Anterior cingulate cortex (tissue), 58 donors: ENCODE measurements at places on chromosomes 7 and 10.

GRCh38 chr10:110241841-110242240 is 34.4 kb downstream of the MXI1 start:
- DNase-seq, result no peak

DNA sequence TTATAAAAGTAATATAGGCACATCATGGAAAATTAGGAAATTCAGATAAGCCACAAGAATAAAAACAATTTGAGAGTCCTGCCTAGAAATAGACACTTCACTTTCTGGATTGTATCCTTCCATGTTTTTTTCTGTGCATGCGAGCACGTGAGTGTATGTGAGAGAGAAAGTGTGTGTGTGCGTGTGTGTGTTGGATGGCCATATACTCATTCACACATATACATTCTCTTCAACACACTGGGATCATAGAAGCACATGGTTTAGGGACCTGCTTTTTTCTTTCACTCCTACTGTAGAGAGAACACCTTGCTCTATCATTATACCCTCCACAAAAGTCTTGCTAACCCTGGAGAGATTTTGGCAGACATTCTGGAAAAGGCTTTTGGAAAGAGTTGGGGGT is 7.5 kb downstream of the FFAR4 start:
- no peak for DNase-seq

DNA sequence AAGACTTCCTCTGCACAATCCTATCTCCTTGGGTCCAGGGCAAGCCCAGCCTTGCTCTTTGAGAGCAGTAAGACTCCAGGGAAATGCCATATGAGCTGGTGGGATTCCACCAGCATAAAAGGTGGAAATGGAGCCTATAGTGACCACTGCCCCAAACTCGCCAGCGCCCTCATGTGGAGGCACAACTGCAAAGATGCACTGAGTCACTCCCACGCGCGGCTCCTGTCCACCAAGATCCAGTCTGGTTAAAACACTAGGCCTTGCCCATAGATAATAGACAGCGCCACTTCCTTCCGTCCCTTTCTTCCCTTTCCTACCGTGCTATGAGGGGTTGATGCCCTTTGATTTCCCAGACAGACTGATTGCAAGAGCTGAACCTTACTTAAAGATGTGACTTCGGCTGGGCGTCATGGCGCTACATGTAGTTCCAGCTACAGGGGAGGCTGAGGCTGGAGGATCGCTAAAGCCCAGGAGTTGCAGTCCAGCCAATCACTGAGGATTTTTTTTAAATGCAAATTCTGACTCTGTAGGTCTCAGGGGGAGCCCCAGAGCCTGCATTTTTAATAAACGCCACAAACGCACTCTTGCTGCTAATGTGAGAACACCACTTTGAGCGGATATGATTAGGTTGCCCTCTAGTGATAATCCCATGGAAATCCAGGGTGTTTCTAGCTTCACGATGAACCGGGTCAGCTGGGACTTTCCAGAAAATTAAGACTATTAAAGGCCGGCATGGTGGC is 136.5 kb downstream of the EPC1 start:
- no peak for DNase-seq

GRCh38 chr10:114626841-114627240 is 31.2 kb downstream of the ABLIM1 start:
- DNase-seq, result no peak

DNA sequence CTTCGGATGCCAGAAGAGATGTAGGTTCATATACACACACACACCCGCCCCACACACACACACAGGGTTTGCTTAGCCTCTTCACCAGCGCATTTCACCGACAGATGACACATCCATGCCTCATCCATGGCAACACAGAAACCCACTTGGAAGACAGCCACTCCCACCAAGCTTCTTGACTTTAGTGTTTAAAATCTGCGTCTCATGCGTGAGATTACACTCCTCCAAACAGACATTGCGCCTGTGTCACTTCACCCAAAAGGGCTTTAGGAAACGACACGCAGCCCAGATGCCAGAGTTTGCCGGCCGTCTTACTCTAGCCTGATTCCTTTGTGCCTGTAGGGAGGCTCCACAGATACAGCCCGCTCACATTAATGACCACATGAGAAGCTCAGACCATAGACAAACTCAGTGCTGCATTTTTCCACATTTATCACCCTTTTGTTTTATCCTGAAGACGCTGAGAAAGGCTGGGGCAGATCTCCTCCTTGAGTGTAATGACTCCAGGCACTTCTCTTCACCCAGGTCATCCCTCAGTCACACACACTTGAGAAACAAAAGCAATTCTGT is 73.8 kb downstream of the DIP2C start:
- peak; percentile 50 for DNase-seq

DNA sequence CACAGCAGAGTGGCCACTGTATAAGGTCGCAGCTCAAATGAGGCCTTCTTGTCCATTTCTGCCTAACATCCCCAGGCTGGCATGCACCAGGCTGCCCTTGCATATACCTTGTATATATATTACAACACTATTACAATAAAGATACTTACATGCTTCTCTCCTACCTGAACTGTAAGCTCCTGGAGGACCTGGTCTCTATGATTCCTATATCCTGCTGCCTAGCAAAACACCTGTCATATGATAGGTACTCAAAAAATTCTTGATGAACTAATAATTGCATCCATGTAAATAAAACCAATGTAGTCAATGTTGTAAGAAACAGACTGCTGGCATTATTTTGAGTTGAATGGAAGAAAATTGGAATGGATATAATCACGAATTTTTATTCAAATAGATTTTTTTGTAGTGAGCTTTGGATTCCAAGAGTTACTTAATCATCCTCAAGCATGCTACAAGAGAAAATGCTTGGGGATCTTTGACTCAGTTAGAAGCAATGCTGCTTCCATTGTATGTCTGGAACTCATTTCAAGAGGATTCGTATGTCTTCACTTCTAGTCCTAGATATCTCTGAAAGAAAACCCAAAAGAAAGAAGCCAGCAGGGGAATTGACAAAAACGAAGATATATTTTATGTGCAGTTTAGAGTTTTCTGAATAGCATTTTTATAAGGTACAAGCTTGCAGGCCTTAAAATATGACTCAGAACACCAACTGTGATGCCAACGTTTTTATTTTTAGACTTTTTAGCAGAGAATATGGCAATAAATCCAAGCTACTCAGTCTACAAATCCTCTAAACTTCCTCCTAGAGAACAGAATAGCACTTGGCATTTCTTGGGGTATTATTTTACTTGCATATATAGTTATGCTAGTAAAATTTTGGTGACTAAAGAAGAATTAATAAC is 53.1 kb downstream of the OSBPL3 start:
- no peak for DNase-seq

GRCh38 chr7:150784954-150785353 is 15.2 kb downstream of the TMEM176B start:
- DNase-seq, result no peak

DNA sequence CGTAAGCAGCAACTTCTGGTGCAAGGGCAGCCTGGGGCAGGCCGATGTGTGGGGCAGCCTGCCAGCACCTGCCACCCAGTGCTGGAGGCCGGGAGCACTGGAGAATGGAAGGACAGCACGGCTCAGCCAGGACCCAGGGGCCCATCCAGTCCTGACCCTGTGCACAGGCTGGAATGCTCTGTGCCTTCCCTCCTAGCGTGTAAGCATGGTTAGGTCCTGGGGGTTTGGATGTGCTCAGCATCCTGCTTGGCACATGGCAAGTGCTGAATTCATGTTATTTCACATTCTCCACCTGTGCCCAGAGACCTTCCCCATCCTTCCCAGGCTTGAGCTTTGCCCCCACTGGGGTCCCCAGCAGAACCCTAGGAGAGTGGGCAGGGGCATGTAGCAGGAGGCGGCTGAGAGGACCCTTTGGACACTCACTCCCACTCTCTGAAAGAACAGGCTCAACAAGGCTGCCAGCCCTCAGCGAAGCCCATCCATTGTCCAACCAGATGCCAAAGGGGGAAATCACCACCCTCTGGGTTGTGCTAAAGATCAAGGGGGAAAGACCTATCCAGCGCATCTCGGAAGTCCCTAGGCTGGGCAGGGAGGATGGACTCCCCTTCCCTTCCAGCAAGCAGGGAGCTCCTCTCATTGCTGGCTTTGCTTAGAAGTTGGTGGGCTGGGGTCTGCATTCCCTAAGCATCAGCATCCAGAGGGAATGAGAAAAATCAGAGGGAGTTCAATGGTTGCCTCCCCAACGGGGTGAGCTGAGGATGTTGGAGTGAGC is 29.7 kb downstream of the ANXA8 start:
- DNase-seq, result no peak

- DNase-seq, result no peak
Observed at GRCh38 chr10:76319661-76320060, 888.2 kb downstream of the LRMDA start.

GRCh38 chr10:42738679-42739078 is 43.9 kb upstream of the BMS1 start:
- DNase-seq, result no peak

DNA sequence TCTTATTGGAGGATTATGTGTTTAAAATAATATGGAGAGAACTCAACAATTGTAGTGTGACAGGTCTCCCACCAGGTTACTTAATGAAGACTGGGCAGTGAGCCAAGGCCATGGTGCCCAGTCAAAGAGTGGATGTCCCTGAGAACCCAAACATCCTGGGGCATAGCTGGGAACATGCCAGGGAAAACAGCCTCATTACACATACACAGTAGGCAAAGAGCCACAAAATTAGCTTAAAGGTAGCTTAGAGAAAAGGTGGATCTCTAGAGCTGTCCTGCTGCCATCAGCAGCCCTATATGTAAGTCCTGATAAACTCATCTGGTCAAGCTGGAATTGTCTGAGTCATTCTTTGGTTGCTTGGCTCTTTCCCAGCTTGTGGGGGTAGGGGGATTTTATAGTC is 287.8 kb downstream of the PHF14 start:
- DNase-seq, result no peak

DNA sequence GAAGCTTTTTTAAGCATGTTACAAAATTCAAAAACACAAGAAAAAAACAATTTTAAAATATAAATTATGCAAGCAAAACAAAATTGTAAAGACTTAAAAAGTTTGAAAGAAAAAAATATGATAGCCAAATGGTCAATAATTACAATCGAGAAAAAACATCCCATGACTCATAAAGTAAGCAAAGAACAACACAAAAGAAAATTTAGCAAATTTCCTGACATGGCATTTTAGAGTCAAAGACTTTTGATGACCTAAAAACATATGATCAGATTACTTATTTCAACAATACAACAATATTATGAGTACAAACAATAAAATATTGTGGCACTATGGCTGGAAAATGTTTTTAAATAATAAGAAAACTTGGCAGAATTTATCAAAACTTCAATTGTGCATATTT is 312.1 kb upstream of the MEOX2 start:
- no peak for DNase-seq

DNA sequence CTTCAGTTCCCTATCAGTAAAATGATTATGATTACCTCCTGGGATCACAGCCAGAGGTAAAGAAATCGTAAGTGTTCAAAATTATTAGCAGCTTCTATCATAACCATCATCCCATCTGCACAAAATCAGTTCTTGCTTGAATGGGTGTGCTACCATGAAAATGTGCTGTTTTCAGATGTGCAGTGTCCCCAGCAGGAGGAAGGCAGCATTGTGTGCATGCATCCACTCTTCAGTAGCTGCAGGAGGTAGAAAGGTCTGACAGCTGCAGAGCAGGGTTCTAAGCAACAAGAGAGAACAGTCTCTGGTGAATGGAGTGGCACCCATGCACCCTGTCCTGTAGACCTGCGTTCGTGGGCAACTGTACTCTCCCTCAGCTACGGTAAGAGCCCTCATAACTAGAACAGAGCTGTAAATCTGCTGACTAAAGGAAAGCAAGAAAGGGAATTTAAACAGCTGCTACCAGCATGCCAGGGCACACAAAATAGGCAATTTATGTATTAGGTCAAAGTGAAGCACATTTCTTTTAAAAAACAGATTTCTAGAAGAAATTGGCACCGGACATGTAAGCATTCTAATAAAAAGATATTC is 21.2 kb downstream of the VSTM2A start:
- DNase-seq, result no peak

DNA sequence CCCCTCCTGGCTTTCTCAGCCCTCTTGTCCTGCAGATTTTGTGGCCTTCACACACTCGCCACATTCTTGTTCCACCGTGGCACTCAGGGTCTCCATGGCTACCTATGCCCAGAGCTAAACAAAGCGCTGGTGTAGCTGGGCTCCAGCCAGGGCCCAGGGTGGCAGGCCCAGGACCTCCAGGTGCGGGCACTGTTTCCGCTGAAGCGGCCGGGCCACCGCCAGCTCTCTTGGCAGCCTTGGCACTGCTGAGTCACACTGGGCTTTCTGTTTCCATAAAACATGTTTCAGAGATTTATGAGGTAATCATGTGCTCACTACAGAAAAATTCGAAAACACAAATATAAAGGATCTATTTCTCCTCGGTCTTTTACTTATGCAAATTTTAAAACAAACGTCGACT is 51.3 kb downstream of the AOC1 start:
- no peak for DNase-seq

DNA sequence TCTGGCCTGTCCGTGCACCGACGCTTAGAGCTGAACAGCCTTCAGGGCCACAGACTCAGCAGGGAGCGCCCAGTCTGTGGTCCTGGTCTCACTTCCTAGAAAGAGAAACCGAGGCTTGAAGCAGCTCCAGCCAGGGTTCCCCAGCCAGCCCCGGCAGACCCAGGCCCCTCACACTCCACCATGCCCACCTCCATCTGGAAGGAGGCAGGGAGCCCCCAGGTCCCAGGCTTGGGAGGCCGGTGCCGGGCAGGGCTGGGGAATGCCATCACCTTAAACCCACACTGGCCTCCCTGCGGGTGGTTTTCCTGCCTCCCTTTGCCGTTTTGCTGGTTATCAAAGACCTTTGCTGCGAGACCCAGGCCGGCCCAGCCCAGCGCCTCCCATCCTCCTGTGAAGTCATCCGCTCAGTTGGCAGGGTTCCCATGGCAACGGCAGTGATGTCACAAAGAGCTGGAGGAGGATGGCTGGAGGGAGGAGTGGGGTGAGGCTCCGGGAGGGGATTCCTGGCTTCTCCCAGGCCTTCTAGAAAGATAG is 24.0 kb downstream of the ELFN1 start:
- DNase-seq, result no peak

DNA sequence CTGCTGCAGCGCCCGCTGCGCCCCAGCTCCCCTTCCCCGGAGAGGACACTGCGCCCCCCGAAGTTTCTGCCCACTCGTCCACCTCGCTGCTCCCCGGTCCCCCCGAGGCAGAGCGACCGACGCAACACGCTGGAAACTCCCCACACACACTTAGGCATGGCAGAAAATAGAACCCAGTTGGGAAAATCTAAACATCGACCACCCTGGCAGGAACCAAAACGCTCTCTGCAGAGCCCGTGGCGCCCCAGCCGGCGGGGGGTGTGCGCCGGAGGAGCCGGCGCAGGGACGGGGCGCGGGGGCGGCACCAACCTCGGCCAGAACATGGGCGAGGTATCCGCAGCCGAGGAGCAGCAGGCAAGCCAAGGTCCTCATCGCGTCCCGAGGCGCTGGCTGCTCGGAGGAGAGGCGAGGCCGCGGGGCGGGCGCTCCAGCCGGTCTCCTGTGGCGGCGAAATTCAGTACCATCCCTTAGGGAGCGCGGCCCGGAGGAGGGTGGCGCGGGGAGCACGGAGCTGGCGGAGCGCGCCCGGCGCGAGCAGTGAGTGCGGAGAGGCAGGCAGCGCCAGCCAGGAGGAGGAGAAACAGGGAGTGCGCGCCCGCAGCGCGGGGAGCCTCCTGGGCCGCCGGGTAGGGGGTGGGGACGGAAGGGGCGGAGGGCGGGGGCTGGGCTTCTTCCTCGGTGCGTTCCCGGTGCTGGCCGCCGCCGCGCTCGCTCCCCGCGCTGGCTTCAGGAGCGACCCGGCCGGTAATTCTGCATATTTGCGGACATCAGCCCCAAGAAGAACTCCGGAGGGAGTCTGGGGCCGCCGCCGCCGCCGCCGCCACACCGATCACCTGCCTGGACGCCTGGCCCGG is 789 bp downstream of the PDGFA start:
- peak; percentile 31 for DNase-seq
